ENCODE measurements at places on chromosomes 11 and 22. TPM values are rescaled to one million over a fixed set of nuclear protein-coding genes. Genes with fewer than 3 reads are reported as not detected.

DNA sequence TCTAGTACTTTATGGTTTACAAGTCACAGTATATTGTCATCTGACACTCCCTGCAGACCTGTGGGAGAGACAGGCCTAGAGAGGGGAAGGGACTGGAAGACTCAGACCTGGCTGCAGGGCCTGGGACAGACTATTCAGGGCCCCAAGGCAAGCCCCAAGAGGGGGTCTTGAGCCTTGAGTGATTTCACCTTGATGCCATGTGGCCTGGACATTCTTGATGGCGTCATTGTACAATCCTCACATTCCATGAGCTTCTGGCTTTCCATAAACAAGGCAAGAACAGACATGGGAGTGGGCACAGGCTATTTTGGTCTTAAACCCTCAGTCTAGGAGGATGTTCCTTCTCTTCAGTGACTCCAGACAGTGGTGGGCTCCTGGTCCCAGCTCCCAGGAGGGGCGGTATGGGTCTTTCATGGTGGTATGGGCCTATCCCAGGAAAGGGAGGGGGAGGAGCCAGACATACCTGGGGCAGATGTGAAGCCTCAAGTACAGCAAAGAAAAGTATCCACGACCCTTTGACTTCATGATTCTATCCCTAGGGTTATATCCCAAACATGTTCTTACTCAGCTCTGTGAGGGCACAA, 1.8 kb upstream of the TBC1D10A start:
- DNase-seq: no peak

DNA sequence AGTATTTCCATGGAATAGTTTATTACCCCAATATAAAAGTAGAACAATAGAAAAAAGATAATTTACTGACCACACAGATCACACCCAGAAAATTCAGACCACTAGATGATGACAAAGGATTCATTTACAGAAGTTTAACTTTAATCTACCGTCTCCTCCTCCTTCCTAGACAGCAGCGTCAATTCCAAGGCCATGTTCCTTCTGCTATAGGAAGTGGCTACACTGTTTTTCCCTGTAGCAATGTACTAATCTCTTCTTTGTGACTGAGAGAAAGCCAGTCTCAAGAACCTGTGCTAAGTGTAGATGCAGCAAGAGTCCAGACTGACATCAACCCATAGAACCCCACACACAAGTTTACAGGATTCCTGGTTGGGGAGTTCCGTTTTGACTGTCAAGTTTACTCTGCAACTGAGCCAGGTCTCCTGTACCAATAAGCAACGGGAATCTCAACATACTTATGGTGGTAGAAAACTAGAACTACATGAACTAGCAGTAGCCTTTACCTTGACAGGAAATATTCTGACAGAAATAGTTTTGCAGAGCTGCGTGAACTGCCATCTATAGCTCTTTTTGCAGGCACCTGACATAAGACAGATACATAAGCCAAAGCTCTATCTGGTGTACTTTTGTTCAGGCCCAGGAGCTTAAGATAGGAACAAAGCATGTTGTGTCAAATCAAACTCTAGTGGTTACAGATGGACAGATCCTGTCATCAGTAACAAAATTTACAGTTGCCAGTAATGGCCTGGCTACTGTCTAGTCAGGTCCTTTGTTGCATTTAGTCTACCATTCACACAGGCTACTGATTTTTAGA, 42.9 kb downstream of the MRTFA start:
- no peak for DNase-seq

DNA sequence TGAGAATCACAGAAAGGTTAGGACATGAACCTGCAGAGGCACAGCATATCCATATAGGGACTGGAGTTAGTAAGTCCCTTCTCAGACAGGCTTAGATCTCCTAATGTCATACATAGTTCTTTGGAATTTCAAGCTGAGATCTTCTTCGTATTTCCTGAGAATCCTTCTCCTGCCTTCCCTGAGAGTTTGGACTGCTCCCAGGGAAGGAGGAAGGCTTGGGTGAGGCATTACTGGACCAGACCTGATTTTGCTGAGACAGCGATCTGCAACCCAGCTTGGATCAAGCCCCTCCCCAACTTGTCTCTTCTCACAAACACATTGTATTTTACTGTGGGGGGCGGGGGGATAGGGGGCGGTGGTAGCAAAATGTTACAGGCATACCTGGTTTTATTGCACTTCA, 108.5 kb downstream of the TSPAN18 start:
- no peak for DNase-seq

GRCh38 chr11:13868710-13869397, 93.7 kb upstream of the SPON1 start:
- peak; percentile 52 for DNase-seq

FAM181B gene
- total RNA-seq: not detected

- no peak for DNase-seq
Observed at GRCh38 chr11:117851106-117851505, 25.4 kb downstream of the FXYD6 start.

DNA sequence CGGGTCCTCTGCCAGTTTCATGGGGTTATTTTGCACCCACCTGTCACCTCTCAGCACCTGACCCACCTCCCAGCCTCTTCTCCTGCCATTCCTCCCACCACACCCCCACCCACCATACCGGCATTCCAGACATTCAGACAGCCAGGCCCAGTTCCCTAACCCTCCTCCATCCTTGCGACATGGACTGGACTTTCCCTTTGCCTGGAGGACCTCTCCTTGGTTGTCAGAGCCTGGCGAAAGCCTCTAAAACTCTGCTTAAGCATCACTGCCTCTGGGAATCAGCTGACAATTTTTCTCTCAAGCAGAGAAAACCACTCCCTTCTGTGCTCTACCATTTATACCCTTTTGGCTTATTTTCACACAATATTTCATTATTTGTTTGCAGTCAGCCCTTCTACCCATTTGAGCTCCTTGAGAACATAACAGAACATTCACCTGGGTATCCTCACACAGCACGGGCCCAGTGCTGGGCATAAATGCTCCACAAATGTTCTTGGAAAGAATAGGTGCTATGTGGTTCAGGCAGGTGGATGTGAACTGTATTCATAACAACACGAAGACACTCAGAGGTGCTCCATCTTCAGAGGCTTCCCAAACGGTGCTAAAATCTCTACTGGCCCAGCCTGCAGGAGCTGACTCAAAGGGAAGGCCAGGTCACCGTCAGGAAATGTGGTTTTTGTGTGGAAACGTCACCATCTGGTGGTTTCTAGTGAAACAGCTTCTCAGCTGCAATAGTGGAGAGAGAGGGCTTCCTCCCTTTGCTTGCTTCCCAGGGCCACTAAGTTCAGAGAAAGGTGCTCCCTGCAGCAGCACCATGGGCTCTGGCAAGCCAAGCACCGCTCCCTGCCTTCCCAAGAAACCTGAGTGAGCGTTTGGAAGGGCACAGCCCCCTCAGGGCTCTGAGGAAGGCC, 10.4 kb downstream of the SPATA19 start:
- peak; percentile 70 for DNase-seq

DNA sequence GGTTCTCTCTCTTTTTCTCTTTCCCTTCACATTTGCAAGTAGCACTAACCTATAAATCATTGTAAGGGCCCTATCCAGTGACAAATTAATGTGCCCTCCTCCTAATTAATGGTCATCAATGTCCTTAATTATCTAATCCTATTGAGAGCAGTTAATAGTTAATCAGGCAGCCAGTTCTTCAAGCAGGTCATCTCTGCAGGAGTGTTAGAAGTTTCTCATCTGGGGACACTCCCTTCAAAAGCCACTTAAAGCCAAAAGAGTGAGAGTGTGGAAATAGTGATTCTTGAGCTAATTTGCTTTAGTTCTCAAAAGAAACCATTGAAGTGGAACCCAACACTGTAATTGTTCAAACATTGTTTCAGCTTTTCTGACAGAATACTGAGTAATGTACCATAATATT, 141.6 kb downstream of the ELP4 start:
- DNase-seq: no peak

GRCh38 chr11:41781441-41781840, 322.0 kb upstream of the LRRC4C start:
- no peak for DNase-seq

DNA sequence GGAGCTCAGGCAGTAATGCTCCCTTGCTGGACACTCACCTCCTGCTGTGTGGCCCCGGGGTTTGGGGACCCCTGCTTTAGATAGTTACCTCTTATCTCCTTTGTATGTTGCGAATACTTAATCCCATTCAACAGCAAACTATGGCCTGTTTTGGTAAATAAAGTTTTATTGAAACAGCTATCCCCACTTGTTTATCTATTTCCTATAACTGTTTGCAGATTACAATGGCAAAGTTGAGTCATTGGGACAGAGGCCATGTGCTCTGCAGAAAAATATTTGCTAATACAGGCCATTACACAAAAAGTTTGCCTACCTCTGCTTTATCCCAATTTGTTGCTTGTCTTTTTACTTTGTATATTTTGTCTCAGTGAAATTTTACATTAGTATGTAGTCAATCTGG, 68.4 kb downstream of the CACNA1I start:
- DNase-seq: no peak

GRCh38 chr11:64113462-64113780, 52.5 kb downstream of the MACROD1 start:
- DNase-seq: no peak

TPBGL gene
- total RNA-seq: not detected

DNA sequence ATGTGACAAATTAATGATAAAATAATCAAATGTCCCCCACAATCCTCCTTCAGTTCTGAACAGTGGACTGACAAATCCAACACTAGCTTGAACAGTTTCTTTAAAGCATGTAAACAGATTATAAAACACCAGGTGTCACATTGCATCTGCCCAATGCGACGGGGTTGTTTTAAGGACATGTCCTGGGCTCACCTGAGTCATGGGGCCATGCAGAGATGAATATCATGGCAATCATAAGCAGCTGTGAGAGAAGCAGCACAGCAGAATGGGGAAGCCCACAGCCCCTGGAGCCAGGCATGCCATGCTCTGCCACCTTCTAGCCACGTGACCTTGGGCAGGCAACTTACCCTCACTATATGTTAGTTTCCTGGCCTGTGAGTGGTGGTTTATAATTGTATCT, 93.9 kb upstream of the KCNA4 start:
- no peak for DNase-seq

GRCh38 chr11:122271137-122271536, 155.1 kb upstream of the BLID start:
- no peak for DNase-seq

- peak; percentile 70 for DNase-seq
Observed at GRCh38 chr11:28606930-28607329, 498.7 kb downstream of the METTL15 start.

GRCh38 chr22:38788021-38788816, 5.7 kb downstream of the DNAL4 start:
- peak; percentile 69 for DNase-seq

SLC15A3 gene
- total RNA-seq: not detected

DNA sequence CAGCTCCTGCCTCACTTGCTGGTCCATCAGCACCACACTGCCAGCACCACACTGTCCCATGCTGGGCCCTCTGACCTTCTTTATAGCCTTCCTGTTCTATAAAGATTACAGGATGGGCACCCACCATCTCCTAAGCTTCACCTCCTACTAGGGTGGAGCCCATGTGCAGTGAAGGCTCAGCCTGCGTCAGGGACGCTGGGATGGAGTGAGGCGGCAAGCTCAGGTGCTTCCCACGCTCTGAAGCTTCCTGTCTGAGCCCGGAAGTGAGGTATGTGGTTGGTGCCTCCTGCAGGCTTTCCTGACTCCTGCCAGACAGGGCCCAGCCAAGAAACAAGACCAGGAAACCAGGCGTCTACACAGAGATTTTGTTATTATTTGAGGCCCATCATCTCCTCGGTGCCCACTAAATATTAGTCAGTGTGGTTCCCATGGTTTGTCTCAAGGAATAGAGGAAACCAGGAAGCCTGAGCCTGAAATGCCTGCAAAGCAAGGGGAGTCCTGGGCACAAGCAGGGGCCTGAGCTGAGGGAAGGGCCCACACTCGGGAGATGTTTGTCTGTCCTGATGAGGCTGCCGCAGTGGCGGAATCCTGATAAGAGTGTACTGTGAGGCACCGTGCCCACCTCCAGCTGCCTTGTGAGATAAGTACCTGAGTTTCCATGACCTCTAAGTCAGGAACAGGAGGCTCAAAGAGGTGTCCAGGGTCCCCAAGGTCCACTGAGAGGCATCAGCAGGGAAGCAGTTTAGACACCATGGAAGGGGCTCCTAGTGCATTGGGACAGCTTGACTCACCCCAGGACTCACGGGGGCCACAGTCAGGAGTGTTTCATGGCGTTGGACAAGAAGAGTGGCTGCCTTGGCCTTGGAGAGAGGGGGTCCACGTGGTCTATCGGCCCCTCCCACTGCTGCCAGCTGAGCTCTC, 22.0 kb downstream of the RSPH14 start:
- no peak for DNase-seq

DNA sequence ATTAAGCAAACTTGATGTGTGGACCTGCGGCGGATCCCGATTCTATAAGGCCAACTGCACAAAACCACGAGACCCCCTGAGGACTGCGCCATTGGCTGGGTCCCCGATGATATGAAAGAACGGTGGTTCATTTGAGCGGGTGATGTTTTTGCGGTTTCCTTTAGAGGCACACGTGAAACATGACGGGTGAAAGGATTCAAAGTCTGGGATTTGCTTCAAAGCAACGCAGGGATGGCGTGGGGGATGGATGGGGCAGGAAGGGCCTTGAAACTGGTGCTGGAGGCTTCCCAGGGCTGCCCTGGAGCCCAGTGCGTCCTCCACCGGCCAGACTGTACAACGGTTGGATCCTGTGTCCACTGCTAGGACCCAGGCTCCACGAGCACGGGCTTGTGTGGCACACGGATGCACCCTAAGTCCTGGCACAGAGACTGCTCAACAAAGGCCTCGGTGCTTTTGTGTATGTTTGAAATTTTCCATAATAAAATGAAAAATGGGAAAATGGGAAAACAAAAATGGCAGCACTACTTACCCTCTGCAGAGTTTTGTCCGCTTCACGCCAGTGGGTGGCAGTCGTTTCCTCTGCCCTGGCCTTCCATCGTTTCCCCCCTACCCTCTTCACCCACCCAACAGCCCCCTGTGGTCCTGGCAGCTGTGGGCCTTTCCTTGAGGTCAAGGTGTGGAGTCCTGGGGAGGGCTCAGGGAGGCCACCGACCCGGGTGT, 3.6 kb downstream of the ASCL2 start:
- no peak for DNase-seq

- peak; percentile 28 for DNase-seq
Observed at GRCh38 chr11:114060392-114061047, 1.0 kb downstream of the ZBTB16 start.

CALCA gene
- total RNA-seq: not detected

UBE2L6 gene
- total RNA-seq: 17.3 TPM

SGSM1 gene
- total RNA-seq: 0.10 TPM

GRCh38 chr11:31806186-31806927, 4.8 kb downstream of the PAX6 start:
- no peak for DNase-seq

DNA sequence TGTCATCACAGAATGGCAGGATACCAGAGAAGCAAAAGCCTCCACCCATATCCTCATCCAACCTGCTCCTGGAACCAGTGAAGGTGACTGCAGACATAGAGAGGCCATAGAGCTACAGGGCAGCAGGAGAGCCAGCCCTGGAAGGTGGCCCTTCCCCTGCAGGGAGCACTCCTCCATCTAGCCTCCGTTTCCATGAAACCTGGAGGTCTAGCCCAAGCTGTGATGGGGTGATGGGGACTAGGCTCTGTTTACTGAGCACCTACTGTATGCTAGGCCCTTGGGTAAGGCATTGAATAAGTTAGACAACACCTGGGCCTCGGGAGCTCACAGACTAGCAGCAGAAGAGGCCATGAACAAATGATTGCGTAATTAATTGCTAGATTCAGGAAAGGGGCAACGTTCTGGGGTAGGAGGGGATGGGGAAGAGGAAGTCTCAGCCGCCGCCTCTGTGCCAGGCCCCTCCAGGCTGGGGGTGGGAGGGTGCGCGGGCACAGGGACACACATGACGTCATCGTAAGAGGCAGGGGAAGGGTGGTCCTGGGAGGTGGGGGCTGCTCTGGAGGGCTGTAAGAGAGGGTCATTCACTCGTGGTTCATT, 784 bp upstream of the SYNGR1 start:
- DNase-seq: no peak

All from MCF 10A (cell line).